ENCODE measurements at places on chromosomes 4 and X. TPM values are rescaled to one million over a fixed set of nuclear protein-coding genes. Genes with fewer than 3 reads are reported as not detected.

The GATA1 gene
- not detected for total RNA-seq

The PHKA1 gene
- total RNA-seq, result 6.2 TPM

The RGN gene
- 2.8 TPM for total RNA-seq

The CFI gene
- total RNA-seq, result 2.5 TPM

The NXT2 gene
- 9.6 TPM for total RNA-seq

The PGAM4 gene
- total RNA-seq, result not detected

The OCRL gene
- total RNA-seq, result 20.9 TPM

The P2RY8 gene
- total RNA-seq, result not detected

The RAB39B gene
- 0.56 TPM for total RNA-seq

The ZNF157 gene
- 0.28 TPM for total RNA-seq

The CFAP99 gene
- not detected for total RNA-seq

The TEX11 gene
- not detected for total RNA-seq
